ENCODE measurements at places on chromosomes 2 and 18.

- DNase-seq = no peak
Observed at GRCh38 chr18:55833543-55833942, 245.6 kb upstream of the TCF4 start.

GRCh38 chr2:179235463-179236108, 29.0 kb downstream of the SESTD1 start:
- peak; percentile 33 for DNase-seq

DNA sequence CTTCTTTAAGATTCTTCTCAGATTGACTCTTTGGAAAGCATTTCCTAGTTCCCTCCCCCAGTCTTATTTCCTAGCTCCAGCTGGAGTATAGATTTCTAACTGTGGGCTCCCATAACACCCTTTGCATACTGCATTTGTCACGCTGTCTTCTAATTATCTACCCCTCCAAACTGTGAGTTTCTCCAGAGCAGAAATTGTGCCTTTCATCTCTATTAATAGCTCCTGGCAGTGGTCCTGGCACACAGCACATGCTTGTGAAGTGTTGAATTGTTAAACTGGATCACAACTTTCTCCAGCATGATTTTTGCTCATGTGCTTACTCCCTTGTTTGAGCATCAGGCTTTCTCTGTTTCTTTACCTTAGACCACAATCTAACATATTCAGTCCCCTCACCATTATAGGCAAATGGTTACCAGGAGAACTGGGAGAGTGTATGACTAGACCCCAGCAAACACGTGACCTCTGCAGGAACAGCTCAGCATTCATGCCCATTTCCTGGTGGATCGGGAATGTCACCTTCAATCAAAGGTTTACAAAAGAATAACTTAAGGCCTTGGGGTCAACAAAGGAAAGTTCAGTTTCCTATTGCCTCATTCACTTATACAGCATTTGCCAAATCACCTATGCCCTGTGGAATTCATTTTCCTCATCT, 175.7 kb upstream of the TANK start:
- no peak for DNase-seq

DNA sequence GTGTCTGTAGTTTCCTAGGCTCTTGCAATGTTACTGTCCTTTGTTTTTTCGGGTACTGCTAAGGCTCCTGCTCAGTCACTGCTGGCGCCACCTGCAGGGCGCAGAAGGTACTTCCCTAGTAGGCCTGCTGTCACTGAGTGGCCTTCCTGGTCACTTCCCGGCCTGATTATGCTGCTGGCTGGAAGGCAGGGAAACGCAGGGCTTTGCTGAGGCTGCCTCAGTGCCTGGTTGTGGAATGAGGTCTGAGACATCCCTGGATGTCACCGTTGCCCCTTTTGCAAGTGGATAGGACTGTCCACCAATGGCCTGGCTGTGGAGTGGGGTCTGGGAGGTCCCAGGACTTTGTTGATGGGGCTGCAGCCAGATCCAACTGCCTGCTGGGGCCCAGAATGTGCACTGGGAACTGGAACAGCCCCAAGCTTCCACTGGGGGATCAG, 13.1 kb downstream of the DAW1 start:
- peak; percentile 8 for DNase-seq

GRCh38 chr2:186852508-186852907, 3.5 kb upstream of the ZSWIM2 start:
- DNase-seq = peak; percentile 23

DNA sequence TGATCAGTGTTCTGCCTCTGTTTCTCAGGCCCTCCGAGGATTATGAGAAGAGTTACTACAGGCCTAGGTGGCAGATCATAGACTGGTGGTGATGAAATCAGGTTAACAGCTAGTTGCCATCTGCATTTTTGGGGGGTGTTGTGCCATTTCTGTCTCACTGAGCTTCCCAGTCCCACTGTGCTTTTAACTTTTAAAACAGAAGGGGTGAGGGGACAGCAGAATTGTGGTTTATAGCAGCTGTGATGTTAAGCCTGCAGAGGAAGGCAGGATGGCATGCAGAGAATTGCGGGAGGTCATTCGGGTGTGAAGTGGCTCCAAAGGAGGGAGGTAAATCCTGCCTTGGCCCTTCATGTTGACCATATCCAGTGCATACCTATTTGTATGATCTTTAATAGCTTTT, 5.0 kb downstream of the CAB39 start:
- no peak for DNase-seq

GRCh38 chr18:63148449-63149301, 170.9 kb downstream of the BCL2 start:
- DNase-seq = peak; percentile 44
